Keratinocyte (primary cell): ENCODE measurements at places on chromosomes 6 and 20.

DNA sequence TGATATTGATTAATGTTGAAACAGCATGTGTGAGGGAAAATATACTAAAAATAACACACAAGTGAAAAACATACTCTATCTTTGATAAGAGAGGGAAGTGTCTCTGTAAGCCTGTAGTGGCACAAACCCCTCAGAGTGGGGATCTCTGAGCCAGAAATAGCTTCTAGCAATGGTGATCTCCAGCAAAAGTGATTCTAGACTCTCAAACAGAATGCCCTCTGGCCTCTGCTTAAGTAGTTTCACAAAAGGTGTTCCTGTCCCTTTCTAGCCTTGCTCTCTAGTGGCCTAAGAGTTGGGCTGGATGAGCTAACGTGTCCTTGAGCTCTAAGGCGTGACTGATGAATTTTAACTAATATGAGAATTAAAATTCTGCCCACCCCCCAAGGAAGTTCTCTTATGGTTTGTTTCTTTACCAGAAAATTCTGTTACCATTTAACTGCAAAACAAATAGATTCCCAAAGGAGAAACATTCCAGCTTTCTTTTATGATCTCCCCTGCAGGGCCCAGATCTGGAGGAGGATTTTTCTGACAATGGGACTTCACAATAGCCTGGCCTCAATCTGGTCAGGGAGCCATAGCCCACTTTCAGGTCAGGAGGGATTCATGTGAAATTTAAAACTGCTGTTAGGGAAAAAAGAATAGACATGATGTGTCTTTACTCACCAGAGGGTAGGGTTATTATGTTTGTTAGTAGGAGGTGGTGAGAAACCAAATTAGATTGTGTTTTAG, 182.5 kb upstream of the LAMP5 start:
- no peak for DNase-seq

- no peak for DNase-seq
Measured at GRCh38 chr6:17710331-17710730, 3.6 kb upstream of the NUP153 start.

DNA sequence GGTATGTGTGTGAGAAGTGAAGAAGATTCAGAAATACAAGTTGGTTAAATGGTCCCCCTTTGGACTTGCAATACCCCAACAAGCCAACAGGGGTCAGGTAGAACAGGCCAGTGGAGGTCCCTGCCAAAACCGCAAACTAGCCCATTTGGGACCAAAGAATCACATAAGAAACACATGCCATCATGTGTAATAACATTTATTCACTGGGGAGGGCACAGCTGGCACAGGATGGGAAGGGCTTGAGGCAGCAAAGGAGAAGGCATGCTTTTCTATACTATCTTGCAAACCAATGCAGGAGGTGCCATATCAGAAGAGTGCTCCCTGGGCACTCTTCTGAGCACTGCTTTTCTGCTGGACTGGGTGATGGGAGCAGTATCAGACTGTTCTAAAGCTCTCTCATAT, 116.1 kb upstream of the TRAF3IP2 start:
- DNase-seq, result no peak

GRCh38 chr6:14658886-14659561, 541.5 kb downstream of the CD83 start:
- DNase-seq, result peak; percentile 56

DNA sequence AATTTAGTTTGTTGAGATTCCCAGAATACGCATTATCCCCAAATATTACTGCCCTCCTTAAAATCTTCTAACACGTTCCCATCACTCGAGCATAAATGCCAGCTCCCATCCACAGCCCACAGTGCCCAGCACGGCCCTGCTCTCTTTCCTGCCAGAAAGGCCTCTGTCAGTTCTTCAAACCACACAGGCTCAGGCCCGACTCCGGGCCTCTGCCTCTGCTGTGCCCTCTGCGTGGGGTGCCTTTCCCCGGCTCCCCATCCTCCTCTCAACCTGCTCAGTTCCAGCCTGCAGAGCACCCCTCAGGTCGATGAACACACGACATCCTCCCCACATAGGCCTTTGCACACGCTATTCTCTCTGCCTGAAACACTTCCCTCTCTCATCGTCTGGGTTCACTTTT, 12.8 kb downstream of the ULBP3 start:
- DNase-seq, result no peak

DNA sequence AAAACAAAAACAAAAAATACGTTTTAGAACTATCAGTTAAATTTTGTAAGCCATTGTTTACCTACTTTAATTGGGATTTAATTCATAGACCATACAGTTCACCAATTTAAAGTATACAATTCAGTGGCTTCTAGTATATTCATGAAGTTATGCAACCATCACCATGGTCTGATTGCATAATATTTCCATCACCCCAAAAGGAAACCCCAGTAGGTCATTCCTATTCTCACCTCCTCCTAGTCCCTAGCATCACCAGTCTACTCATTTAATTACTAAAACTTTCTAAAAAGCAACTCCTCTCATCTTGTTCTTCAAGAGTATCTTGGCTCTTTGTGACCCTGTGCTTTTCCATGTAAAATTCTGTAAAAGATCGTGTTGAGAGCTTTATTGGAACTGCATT, 60.2 kb downstream of the ASXL1 start:
- no peak for DNase-seq

- no peak for DNase-seq
Measured at GRCh38 chr20:53828682-53829254, 235.1 kb upstream of the ZNF217 start.

DNA sequence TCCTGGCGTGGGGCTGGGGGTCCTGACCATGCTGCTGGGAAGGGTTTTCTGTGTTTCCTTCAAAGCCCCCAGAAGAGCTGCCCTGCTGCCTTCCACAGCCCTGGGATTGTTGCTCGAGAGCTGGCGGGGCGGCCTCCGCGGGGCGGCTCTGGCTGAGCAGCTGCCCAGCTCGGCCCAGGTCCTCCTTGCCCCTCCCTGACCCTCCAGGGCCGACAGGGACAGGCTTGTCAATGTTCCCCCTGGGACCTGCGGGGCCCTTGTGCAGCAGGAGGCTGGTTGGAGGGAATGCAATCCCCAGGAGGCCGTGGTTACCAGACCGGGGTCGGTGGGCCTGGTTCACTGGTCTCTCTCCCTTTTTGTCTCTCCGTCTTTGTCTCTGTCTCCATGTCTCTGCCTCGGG, 19.9 kb downstream of the GATA5 start:
- no peak for DNase-seq

DNA sequence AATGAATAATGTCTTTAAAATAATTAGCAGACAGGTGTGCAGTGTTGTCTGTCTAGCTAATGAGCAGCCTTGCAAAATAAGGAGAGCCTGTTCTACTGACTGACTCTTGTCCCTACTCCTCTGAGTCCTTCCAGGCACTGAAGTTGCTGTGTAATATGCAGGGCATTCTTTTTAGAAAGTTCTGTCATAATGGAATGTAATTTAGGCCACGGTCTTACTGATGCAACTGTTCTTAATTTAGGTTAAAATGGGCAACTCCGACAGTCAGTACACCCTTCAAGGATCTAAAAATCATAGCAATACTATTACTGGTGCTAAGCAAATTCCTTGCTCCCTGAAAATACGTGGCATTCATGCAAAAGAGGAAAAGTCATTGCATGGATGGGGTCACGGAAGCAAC, 133.9 kb downstream of the TIAM2 start:
- DNase-seq, result no peak

- DNase-seq, result no peak
Measured at GRCh38 chr20:53789989-53790675, 196.5 kb upstream of the ZNF217 start.

- no peak for DNase-seq
Measured at GRCh38 chr6:36035225-36035624, 7.6 kb downstream of the MAPK14 start.
